Fibroblast of skin of right quadriceps (primary cell): ENCODE measurements at places on chromosomes 11 and 22.
A peak's percentile ranks its signal among the peaks of the same experiment; 100 is the strongest.

- DNase-seq: peak; percentile 67
Observed at GRCh38 chr11:65912845-65913244, 6.0 kb downstream of the C11orf68 start.

DNA sequence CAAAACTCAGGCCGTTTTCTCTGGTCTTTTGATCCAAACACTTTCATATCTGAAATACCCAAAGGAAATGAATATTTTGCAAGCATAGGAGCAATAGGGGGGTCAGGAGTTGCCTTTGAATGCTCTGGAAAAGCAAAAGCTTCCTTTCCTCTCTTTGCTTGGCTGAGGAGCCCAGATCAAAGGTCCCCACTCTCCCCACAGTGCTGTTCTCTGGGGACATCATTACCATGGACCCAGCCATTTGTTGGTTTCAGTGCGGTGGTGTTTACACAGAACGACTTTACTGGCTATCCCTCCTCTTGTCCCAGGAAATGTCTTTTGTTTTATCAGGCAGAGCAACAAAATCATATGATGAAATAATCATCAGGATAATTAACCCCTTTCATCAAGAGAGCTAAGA, 1089.1 kb downstream of the TBC1D22A start:
- no peak for DNase-seq

DNA sequence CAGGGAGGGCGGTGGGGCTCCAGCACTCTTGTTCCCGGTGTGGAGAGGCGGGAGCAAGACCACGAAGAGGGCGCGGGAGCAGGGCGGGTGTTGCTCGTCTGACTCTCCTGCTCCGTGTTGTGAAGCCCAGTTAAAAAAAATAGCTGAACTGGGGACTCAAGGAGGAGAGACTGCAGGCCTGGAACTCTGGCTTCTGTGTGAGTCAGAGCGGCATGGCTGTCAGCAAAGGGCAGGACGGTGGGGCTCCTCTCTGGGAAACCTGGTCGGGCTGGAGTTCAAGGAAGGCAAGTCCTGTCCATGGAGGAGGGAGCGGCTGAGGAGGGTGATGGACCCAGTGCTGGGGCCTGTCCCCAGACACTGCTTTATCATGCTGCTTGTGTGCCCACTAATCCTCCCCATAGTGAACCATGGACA, 152.3 kb downstream of the FEZ1 start:
- peak; percentile 22 for DNase-seq

DNA sequence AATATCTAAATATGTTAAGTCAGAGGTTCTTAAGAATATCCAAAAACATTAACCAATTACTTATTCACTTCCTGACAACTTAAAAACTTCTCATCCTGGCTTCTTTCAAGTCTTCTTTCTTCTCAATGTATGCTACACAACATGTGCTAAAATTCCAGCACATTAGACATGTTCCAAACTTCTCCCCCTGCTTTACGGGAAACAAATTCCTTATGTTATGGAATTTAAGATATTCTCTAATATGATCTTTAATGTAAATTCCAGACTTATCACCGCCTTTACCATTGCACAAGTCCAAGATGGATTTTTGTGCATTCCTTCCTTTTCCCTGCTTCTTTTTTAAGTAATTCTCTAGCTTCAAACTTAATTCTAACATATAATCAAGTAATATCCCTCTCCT, 964.5 kb upstream of the CHORDC1 start:
- peak; percentile 65 for DNase-seq

- peak; percentile 86 for DNase-seq
Observed at GRCh38 chr22:17084554-17085276, at the start of gene IL17RA. Gene IL17RA (plus strand): TSS chr22:17085000. CDS start chr22:17085092, 92 bp downstream.

DNA sequence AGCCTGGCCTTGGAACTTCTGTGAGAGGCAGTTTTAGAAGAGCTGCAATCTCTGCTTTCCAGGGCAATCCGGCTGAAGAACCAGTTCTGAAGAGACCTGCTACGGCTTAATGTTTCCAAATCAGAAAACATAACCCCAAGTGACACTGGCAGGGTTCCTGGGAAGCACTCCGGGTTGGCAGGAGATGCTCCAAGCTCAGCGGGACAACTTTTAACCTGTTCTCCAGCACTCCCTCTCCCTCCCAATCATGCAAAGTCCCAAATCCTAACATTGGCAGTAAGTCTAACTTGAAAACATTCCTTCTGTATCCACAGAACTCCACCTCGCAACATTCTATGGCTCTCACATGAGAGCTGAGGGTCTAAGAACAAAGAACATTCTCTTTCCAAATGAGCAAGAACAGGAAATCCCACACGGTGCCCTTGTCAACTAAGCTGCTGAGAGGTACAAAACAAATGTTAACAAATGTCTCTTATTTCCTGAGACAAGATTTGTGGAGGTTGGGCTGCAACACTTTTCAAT, 48.5 kb upstream of the MN1 start:
- DNase-seq: peak; percentile 28

DNA sequence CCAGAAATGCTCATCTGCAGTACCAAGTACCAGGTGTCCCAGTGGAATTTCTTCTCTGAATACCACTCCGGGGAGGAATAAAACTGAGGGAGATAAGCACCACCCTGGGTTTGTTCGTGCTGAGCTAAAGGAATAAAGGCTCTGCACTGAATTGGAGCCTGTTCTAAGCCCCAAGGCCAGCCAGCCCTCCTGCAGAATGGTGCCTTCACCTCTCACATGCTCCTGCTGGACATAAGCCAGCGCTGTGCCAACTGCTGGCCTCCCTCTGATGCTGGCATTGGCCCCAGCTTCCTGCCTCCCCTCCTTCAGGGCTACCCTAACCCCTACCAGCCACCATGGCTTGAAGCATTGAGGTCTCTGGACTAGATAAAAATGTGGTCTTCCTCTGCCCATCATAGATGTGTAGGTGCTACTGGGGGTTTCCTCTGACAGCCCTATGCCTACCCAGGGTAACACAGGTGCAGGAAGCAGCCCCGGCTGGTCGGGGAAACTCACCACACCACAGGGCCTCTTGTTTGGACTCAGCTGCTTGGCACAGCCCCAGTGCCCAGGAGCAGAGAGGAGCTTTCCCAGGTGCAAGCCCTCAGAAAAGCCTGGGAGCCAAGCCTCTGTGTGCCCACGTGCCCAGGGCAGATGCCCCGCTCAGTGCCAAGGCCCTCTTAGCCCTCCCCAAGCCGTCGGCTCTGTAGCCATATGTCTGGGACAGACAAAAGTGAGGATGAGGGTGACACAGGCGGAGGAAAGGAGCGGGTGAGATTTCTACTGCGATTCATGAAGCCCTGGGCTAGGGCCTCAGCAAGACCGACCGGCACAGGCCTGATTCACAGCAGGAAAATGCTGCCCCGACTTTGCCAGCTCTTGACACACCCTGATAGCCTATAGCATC, 34.1 kb upstream of the JAM3 start:
- no peak for DNase-seq

GRCh38 chr22:26115266-26115665, 54.0 kb upstream of the SEZ6L start:
- no peak for DNase-seq

DNA sequence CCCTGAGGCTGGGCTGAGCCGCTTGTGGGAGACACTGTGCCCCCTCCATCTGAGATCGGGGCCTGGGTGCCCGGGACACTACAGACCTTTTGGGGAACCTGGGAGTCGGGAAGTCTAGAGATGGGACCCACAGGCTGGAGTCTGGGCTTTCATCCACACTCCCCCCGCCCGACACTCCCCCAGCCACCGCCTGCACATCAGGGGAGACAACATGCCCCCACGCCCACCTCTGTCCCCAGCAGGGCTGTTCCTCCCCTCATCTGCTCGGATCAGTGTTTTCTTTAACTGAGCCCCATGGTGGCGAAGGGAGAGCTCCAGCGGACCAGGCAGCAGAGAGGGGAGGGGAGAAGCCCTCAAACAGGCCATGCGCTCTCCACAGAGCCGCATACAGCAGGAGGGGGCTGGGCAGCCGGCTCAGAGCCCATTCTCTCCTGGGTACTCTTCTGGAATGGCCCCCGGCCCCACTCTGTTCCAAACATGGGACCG, 174.7 kb downstream of the IGLL1 start:
- DNase-seq: no peak

DNA sequence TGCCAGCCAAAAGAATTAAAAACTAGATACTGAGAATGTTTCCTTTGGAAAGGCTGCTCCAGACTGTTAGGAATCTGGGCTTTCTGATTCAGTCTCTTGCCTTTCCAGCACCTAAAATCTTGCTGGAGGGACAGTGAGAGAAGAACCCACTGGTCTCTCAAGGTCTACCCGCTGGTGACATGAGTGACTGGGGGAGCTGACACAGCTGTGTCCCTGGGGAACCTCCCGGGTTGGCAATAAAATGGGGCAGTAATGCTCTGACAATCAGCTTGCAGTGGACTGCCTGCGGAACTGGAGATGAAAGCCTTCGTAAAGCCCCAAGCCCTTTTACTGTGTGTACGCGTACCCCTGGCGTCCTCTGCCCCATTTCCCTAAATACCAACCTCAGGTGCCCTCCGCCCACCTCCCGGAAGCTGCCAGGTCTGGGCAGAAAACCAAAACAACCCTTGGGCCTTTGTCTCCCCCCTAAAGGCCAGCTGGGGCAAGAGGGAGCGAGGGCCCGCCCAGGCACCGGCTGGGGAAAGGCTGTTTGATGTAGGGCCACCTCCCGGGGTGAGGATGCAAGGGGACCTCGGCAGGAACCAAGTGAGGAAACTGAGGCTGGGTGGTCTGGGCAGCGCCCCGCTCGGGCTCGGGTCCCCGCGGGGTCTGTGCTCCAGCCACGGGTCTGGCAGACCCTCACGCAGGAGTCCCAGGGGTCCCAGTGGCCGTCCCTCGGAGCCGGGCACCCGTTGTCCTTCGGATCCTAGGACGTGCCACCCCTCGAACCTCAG, 741 bp downstream of the CARS1 start:
- DNase-seq: peak; percentile 11

- DNase-seq: peak; percentile 21
Observed at GRCh38 chr11:57349491-57350274, 11.5 kb downstream of the P2RX3 start.

- no peak for DNase-seq
Observed at GRCh38 chr22:20246368-20247009, 21.6 kb downstream of the RTN4R start.

- no peak for DNase-seq
Observed at GRCh38 chr11:73215191-73216134, 2.6 kb upstream of the P2RY2 start.

DNA sequence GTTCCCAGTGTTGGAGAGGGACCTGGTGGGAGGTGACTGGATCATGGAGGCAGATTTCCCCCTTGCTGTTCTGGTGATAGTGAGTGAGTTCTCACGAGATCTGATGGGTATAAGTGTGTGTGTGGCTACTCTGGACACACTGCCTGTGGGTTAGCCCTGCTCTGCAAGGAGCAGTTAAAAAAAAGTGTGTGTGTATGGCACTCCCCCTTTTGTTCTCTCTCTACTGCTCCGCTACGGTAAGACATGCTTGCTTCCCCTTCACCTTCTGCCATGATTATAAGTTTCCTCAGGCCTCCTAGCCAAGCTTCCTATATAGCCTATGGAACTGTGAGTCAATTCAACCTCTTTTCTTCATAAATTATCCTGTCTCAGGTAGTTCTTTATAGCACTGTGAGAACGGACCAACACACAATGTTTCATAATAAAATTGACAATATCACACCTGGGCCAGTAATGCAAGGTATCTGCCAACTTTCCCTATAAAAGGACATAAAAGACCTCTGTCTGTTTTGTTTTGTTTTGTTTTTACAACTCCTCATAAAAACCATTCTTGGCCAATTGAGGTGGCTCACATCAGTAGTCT, 20.2 kb downstream of the CLTCL1 start:
- DNase-seq: no peak

DNA sequence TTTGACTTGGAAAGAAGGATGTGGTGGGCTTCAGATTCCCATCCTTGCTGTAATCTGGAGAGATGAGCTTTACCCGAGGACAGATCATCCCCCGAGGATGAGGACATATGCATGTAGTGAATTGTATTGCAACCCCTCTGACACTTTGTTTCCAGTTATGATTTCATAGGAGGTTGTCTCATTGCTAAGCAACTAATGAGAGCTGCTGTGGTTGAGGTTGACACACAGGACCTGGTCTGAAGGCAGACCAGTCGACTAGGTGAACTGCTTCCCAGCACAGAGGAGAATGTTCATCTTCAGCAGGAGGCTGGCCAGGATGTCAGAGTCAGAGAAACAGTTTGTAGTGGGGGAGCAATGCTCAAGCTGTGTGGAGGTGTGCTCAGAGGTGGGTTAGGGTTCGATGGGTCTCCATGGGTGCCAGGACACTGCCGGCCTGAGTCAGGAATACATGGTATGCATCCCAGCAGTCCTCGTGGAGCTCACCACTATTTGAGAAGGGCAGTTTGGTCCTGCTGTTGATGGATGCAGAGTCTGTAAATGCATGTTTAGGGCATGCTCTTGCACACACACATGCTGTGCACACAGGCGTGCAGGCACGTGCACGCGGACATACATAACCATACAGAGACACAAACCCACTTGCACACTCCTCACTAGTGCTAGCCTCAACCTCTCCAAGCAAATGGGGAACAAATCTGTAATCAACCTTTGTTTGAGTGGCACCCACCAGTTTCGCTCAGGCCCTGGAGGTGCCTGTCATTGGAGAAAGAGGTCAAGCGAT, 153.7 kb downstream of the TBC1D22A start:
- no peak for DNase-seq

GRCh38 chr11:130769782-130770535, 146.3 kb downstream of the SNX19 start:
- DNase-seq: no peak

GRCh38 chr11:35747668-35748067, 85.1 kb downstream of the TRIM44 start:
- no peak for DNase-seq

GRCh38 chr22:49738006-49738405, 89.7 kb downstream of the BRD1 start:
- DNase-seq: no peak

DNA sequence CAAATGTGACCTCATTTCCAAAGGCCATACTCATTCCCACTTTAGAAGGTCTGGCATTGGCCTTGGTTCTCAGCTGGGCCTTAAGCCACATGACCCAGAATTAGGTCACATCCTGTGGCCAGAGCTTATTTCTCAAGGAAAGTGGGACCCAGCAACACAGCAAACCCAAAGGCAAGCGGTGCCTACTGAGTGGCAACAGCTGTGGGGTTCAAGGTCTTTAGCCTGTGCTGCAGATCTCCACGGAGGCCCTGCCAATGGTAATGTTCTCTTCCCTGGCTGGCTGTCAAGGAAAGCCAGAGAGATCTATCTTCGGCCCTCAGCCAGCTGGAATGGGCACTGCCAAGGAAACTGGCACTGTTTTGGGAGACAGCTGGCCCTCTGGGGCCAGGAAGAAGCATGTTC, 41.5 kb upstream of the TP53I11 start:
- DNase-seq: no peak

- no peak for DNase-seq
Observed at GRCh38 chr11:81220146-81220895, 1513.3 kb downstream of the FAM181B start.

- peak; percentile 16 for DNase-seq
Observed at GRCh38 chr11:94002226-94002625, 18.9 kb upstream of the HEPHL1 start.

- DNase-seq: peak; percentile 97
Observed at GRCh38 chr22:36365020-36365411, 22.8 kb downstream of the MYH9 start.
